ENCODE measurements at places on chromosomes 3 and 15.

GRCh38 chr3:13951184-13951583 is 71.3 kb upstream of the WNT7A start:
- no peak for ATAC-seq

- ATAC-seq: no peak
Observed at GRCh38 chr15:29638781-29639180, 183.5 kb downstream of the TJP1 start.

GRCh38 chr3:190524942-190525341 is 11.1 kb downstream of the IL1RAP start:
- ATAC-seq: no peak

GRCh38 chr15:77032052-77032646 is 37.2 kb downstream of the PSTPIP1 start:
- ATAC-seq: no peak

DNA sequence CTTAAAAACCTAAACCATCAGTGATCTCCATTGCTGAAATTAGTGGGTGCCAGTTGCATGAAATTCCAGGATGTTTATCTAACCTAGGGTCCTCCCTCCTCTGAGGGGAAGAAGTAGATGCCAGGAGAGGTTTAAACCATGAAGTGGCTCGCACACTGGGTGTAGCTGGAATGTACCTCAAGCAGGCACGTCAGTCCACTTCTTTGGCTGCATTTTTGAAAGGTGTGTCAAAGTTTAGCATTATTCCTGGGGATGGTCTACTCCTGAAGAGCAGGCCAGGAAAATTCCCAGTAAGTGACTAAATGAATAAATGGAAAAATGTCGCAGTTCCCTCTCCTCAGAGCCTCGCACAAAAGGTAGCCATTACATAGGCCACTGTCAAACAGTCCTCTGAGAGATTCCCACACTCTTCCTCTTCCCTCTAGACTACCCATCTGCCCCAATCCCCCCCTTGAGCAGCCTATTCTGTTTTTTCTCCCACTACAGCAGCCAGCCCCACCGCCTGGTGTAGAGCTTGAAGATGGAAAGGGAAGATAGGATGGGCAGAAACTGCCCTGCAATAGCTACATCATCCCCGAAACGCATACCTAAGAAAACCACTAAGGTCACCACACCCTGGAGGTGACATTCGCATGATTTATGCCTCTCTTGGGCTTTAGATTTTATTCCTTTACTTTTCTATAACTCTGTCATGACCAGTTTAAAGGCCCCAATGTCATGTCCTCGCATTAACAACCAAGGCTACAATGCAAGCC is 655 bp upstream of the TMOD3 start:
- ATAC-seq: no peak

DNA sequence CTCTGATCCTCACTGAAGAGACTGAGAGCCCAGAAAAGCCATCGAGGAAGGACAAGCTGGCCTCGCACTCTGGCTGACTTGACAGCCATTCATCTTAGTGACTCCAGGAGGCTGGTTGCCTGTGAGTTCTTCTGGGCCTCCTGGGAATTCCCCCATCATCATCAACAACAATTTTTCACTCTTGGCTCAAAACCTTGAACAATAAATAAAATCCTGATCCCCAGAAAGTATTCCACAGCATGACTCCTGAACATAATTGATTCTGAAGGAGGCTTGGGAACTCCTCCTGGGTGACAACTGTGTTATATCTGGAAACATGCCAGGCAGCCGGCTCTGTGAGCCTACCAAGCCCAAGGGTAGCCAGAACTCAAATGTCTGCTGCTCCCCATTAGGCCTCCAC is 188.6 kb downstream of the SHQ1 start:
- ATAC-seq: no peak

DNA sequence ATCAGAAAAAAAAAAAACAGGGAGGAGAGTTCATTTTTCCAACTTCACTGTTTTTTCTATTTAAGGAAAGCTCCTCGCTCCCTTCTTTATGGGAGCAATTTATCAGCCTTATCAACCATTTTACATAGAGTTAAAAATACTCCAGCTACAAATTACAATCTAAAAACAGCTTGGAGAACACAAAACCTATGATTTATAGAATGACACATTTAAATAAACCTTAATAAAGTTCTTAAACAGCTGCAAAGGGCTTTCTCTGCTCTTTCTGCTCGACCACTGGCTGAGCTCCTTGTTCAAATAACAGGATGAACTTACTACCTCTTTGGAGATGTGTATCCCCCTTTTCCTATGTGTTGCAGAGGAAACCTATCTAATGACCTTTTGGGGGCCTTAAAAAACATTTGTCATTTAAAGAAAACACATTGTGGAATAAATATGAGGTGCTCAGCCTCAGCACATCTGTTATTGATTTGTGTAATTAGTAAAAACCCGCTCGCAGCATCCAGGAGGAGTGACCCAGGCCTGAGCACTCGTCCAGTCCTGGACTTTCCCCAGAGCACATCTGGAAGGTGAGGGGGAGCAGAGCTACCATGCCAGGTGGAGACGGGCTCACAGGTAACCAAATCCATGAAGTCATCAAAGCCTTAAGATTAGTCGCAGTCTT is 231.2 kb downstream of the ATP8B4 start:
- ATAC-seq: no peak

GRCh38 chr15:40902605-40903561 is 8.6 kb downstream of the VPS18 start:
- ATAC-seq: no peak

- no peak for ATAC-seq
Observed at GRCh38 chr3:84136425-84136824, 822.4 kb upstream of the CADM2 start.

GRCh38 chr3:120850381-120851295 is 57.4 kb upstream of the STXBP5L start:
- ATAC-seq: no peak

DNA sequence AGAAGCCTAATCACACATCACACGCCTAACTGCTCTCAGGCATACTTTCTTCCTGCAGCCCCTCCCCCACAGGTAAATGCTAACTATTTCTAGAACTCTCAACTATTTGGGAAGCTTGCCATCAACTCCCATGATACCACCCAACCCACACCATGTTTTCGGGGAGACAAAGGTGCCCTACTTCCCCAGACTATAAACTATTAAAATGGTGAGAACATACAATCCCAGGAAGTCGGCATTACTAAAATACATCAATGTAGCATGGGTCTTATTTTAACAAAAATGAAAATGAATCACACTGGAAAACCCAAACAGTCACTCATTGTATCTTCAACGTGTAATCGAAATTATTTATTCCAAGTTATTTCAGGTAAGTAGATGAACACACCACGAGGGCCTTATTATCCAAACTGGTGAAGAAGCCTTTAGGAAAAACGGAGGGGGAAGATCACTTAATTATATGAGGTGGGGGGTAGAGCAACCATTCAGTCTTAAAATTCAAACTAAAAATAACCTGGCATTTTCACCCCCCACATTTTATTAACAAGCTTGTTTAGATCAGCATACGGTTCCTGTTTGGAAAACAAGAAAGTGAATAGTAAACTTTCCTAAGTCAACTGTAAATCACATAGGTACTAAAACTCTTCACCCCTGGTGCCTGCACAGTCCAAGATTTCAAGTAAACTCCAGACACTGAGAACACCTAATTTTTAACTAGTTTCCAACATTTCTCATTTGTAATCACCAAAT is 1.9 kb downstream of the TBL1XR1 start:
- ATAC-seq: no peak

DNA sequence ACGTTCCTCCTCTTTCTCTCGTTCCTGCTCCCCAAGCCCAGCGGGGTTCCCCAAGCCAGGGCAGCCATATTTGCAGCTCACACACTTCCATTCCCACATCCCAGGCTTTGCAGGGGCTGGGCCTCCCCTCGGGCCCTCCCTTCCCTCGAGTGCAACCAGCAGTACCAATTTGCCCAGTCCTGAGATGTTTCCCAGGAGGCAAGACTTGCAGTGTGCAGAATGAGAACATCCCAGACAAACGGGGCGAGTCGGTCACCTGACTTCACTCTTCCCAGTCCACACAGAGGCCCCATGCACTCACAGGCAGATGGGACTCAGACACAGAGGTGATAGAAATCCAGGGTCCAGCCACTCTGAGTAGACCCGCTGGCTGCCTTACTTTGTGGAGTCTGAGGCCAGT is 56.2 kb upstream of the SLC6A6 start:
- ATAC-seq: no peak

DNA sequence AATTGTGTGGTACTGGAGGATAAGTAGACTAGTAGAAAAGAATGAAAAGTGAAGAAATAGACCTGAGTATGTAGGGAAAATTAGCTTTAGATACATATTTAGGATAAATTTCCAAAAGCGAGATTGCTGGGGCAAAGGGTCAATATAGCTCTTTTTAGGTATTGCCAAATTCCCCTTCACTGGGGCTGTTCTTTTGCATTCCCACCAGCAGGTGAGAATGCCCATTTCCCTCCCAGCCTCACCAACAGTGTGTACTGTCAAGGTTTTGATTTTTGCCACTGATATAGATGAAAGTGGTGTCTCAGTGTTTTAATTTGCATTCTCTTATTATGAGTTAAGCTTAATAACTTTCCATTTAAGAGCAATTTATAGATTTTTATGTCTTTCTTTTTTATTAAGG is 35.7 kb upstream of the BHLHE40 start:
- no peak for ATAC-seq
